ENCODE measurements at places on chromosomes 7 and 10.
A peak's percentile ranks its signal among the peaks of the same experiment; 100 is the strongest.

- DNase-seq, result no peak
These were observed 348.5 kb downstream of the TCERG1L start for GRCh38 chr10:130963052-130963393.

DNA sequence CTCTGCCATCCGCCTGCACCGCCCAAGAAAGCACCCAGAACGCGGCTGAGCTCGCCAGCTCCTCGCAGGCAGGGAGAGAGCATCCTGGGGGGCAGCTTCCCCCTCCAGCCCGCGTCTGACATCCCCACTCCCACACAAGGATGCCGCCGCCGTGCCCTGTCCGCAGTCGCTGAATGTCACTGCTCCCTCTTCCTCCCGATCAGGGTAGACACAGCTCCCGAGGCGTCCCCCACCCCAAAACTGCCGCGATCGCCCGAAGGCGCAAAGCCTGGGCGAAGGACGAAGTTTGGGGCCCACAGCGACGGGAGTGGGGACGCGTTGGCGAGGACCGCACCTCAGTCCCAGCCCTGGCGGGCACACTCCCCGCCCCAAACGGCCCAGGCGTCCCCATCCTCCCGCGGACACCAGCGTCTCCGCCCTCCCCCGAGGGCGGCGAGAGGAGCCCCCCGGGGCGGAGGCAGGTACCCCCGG lies 1.5 kb upstream of the KAT6B start:
- DNase-seq, result peak; percentile 11

DNA sequence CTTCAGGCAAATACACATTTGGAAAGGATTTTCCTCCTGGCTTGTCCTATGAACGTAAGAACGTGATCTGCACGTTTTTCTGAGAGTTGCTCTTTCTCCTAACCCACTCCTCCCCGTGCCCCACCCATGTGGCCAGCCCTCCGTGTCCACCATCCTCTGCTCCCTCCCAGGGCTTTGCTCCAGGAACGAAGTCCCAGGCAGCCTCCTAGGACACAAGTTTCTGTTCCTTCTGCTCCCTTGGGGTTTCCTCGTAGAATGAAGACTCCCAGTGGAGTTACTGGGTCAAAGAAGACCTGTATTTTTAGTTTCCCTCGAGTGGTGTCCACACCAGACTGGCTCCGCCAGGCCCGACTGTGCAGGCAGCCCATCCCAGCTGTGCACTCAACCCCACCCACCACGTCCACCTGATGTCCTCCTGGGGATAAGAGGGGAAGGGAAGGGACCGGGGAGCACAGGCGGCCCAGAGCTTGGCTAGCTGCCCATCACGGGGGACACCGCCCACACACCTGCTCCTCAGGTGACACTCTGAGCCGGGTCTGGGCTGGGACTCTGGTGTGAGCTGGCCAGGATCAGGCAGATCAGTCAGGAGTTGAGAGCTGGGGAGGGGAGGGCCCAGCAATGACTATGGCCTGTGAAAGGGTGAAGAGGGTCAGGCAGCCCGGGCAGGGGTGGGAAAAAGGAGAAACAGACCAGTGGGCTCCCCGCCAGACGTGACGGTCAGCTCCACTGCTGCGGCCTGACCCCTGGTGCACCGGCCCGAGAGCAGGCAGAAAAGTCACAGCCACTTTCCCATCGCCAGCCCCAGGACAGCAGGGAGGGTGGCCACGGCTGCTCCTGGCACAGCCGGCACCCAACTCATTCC lies 54.3 kb upstream of the PPP2R2D start:
- no peak for DNase-seq

DNA sequence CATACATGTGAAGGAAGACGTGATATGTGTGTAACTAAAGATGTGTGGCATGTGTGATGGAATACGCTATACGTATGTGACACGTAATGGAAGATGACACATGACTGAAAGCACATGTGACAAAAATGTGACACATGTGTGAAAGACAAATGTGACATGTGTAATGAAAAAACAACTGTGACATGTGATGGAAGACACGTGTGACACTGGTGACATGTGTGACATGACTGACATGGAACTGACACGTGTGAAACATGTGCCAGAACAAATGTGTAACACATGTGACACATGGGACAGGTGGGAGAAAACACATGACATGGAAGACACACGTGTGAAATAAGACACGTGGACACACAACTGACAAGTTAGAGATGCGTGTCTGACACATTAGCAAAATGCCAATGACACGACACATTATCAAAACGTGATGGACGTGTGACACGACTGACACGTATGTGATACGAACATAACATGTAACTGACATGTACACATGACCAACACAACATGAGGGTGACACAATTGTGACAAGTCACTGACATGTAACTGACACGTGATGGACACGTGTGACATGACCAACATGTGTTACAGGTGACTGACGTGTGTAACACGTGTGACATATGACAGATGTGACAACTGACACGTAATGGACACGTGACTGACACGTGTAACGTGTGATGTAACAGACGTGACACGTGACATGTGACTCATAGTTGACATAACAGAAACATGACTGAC lies 24.4 kb downstream of the CRPPA start:
- no peak for DNase-seq

All from stimulated activated CD8-positive, alpha-beta memory T cell treated with anti-CD3 and anti-CD28 coated beads, Interleukin-7, amount 100 ng/mL, for 24 hours (primary cell).